ENCODE measurements at places on chromosomes 3 and 15. TPM values are rescaled to one million over a fixed set of nuclear protein-coding genes. Genes with fewer than 3 reads are reported as not detected.

DNA sequence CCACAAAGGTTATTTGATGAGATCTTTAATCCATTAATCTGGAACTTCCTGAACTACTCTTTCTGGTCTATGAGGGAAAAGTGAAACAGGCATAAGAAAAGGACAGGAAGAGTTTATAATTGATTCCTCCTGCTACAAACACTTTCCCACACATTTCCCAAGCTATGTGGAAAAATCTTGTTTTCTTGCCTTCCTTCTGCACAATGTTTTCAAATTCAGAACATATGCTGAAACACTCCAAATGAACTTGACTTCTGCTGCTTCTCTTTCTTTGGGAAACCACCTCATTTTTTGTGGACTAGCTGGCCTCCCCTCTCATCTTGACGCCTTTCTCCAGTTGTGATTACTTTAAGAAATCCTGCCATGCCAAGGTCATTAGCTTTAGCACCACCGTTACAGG is 100.7 kb upstream of the PTPRG start:
- DNase-seq = no peak

BRK1 gene
- polyA plus RNA-seq = 178 TPM

PEAK1 gene
- polyA plus RNA-seq = 38.4 TPM

DNA sequence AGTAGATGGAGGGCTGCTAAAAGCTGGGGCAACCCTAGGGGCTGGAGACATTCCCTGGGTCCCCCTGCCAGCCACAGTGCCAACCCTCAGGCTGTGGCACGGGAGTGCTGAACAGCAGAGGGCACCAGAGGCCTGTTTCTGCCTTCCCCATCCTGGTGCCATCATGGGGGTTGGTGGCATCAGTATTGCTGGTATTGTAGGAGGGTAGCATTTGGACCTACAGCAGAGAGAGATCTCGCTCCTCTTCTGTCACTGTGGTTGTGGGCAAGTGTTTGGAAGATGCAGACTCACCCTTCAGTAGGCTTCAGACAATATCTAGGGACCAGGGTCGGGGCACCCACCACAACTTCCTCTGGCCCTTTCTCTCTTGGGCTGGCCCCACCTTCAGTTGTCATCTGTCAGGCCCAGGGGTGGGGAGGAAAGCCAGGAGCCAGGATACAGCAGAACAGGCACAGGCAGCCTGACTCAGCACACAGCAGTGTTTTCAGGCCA is 123.5 kb downstream of the RPLP1 start:
- DNase-seq = peak; percentile 53

GRCh38 chr15:79981831-79982455 is 10.9 kb upstream of the BCL2A1 start:
- no peak for DNase-seq

C3orf52 gene
- polyA plus RNA-seq = 0.24 TPM

GRCh38 chr3:107683447-107683846 is 160.7 kb downstream of the BBX start:
- no peak for DNase-seq

DNA sequence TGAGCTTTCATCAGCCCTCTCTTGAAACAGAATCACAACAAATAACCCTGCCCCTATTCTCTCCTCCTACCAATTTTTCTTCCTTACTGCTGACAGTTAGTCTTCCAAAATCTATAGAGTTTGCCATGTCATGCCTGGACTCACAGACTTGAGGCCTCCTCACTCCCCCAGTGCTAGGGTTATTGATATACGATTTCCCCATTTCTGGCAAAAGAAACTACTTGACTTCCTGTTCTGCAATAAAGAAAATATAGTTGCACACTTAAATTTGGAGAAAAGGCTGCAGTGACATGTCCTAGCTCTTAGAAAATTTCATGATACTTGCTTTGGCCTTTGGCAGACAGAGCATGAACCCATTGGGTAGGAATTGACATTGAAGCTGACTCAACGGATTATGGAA is 75.9 kb downstream of the CYP19A1 start:
- no peak for DNase-seq

DNA sequence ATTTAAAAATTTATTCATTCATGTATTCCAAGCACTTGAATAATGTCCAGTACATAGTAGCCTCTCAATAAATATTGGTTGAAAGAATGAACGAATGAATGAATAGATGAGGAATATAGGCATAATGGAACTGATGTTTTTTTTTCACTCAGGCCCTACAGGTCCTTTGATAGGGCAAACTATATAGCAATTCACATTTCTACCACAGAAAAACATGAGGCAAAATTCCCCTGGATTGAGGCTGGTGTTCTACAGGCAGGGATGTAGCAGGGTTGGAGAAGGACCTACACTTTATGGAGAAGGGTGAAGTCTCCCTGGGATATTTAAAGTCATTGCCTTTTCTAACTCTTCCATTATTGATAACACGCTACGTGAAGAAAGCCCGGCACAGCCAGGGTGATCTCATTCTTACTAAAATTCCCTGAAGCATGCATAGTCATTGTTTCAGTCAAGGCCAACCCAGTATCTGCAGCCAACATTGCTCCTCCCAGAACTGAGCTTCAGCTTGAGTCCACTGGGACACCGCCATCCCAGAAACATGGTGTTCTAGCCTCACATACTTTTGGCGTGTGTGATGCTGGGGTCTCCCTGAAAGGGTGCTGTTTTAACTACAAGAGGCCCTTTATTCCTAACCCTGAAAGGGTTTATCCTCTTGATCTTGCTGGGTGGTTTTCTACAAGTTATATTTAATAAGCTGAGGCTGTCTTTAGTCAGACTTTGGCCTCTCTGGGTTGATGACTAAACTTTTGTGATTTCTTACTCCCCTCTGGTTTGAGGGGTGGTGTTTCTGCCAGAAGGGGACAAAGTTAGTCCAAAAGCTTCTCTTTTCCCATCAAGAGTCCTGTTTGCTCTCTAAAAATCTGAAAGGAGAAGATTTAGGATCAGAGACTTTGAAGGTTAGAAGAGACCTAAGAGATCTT is 25.9 kb upstream of the FBN1 start:
- peak; percentile 57 for DNase-seq

ZNF660 gene
- polyA plus RNA-seq = 4.5 TPM

GOLGA6D gene
- polyA plus RNA-seq = not detected

- no peak for DNase-seq
These were observed 7.2 kb upstream of the STAC start for GRCh38 chr3:36373084-36373483.

DNA sequence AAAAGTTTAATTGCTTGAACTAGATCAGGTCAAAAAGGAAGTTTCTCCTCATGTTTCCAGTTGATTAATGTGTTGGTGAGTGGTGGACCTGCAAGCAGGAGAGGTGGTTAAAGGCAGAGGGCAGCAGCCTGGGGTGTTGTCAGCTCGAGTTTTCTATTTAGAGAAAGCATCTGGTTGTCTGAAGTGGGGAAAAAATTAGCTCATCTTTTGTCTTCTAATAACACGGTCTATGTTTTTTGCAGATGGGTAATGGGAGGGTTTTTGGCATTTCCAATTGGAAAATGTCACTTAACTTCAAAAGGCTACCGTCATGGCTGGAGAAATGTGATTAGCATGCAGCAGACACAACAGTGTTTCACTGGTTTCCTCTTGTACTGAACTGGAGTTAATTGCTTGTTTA is 122.6 kb downstream of the ITPR1 start:
- DNase-seq = no peak

DNA sequence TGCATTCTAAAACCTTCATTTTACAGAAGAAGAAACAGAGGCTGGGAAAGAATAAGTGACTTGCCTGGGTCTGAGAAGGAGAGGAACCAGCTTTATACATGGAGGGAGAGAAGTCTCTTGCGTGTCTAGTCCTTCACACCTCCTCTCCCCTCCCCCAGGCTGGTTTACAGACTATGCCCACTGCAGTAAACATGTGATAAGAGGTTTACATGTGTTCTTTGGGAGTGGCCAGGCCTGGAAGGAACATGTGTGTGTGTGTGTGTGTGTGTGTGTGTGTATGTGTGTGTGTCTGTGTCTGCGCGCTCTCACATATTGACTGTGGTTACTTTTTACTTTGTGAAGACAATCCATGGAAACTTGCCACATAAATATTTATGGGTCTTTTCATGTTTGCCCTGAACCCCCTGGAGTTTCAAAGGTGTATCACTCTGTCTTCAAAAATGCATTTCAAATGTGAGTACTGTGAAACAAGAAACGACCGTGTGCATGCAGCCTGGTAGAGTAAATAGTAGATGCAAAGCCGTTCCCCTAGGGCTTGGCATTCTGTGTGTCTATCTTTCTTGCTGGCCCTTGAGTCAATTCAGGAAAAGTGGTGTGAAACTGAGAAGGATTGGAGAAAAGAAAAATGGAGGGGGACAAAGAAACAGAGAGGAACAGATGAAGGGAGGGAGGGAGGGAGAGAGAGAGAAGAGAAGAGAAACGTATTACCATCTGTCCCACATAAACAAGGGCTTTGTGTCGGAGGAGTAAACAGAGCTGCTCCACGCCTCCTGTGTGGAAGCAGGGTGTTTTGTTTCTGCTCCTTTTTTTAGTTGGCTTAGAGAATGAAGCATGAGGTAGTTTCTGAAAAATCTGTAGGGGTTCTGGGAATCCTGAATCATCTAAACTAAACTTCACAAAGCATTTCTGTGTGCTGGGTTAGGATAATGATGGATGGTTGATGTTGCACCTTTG is 51.7 kb downstream of the CLDN11 start:
- no peak for DNase-seq

GRCh38 chr3:46929324-46929723 is 47.2 kb downstream of the CCDC12 start:
- DNase-seq = no peak

- no peak for DNase-seq
These were observed 122.0 kb downstream of the TFDP2 start for GRCh38 chr3:142027300-142027699.

GUCA1C gene
- polyA plus RNA-seq = 0.38 TPM

DNA sequence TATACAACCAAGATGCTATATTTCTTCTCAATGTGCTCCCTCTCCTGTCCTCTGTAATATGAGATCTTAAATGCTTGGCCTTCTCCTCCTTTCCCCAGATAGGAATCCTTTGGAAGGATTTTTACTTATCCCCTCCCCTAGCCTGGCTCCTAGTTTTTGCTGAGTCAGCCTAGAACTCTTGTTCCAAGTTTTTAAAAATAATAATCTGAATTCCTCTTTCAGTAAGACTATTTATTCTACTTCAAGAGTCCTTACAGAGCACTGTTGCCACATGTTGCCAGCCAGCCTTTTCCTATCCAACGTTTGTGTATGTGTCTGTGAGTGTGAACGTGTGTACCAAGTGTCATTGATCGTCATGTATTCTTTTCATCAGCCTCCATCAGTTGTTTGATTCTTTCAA is 11.0 kb upstream of the KCNMB2 start:
- DNase-seq = no peak

GRCh38 chr3:46089237-46090011 is 62.1 kb upstream of the XCR1 start:
- DNase-seq = no peak

DNA sequence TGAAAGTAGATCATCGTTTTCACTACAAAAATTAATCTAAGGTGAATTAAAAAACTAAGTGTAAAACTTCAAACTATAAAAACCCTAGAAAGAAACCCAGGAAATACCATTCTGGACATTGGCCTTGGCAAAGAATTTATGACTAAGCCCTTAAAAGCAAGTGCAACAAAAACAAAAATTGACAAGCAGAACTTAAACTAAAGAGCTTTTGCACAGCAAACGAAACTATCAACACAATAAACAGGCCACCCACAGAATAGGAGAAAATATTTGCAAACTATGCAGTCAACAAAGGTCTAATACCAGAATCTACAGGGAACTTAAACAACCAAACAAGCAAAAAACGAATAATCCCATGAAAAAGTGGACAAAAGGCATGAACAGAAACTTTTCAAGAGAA is 302.0 kb downstream of the CHST2 start:
- DNase-seq = no peak

ABI3BP gene
- 229 TPM for polyA plus RNA-seq

DNA sequence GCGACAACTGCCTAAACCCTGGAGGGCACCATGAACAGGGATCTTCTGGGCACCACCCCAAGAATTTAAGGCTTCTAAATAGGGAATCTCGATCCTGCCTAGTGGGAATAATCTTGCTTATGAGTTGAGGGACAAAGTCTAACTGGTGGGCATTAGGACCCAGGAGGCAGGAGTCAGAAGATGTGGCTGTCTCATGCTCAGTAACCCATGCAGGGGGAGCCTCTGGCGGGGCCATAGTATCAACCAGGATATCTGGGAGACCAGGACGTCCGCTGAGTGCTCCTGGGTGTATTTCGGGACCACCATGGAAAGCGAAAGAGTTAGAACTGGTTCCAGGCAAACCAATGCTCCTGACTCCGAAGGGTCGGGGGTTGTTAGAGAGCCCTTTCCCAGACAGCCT is 356.1 kb downstream of the OTOL1 start:
- DNase-seq = no peak

POU1F1 gene
- not detected for polyA plus RNA-seq

GRCh38 chr3:123941121-123941520 is 19.9 kb downstream of the CCDC14 start:
- no peak for DNase-seq

DNA sequence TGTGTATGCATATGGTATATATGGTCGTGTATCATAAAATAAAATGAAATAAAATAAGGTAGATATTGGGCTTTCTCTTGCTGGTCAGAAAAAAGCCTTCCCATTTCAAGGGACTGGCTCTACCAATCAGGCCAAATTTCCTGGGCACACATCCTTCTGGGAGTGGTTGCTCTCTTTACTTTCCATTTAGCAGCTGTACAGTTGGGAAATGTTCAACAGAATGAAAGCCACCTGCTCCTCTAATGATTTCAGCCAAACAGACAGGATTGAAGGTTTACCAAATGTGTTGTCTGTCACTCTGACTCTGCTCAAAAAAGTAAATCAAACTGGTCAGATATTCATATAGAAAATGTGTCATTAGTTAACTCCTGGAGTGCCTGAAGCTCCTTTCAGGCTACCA is 380.4 kb downstream of the ROBO2 start:
- DNase-seq = no peak

DNA sequence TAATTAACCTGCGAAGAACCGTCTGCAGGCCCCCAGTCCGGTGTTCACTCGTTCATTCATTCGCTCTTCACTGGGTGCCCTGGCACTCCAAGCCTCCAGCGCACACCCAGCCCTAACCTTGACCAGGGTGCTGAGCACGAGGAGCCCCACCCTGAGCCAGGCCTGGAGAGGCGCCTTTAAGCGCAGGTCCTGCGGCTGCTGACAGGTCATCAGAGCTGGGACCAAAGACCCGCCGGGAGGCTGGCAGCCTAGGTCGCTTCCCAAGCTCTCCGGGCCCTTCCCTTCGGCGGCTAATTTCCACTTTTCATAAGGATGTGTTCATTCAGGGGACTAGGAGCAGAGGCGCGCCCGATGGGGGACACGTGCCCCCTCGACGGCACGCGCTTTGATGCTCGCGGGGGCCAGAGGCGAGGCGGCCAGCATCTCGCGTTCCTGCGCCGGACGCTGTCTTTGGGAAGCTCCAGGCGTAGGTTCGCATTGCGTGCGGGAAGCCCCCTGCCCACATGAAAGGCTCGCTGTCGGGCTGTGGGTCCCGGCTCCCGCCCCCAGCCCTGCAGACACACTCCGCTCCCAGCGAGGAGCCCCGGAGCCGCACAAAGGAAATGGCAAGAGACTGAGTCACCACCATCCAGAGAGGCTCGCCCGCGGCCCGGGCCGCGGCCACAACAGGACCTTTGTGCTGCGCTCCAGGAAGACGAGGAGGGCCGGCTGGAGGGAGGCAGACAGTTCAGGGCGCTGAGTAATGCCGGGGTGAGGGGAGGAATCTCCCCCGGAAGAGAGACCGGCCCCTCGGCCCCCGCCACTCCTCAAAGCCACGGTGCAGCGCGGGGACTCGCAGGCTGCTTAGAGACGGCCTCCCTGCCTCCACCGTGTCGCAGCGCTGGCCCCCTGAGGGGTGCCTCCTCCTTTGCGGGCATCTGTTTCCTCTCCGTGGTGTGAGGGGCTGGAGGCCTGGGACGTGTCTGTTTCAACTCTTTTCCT is 266.4 kb upstream of the HES1 start:
- DNase-seq = no peak

AGTR1 gene
- 21.7 TPM for polyA plus RNA-seq

All from ovary (tissue), 10 donors.